ENCODE measurements at places on chromosomes 2 and 18. TPM values are rescaled to one million over a fixed set of nuclear protein-coding genes. Genes with fewer than 3 reads are reported as not detected.

Gene PTPRN
- 0.47 TPM for total RNA-seq

GRCh38 chr18:10405816-10406663 lies 48.4 kb upstream of the APCDD1 start:
- no peak for DNase-seq

Gene REG1B
- not detected for total RNA-seq

- DNase-seq, result no peak
These were observed 29.5 kb downstream of the RMC1 start for GRCh38 chr18:23532848-23533247.

DNA sequence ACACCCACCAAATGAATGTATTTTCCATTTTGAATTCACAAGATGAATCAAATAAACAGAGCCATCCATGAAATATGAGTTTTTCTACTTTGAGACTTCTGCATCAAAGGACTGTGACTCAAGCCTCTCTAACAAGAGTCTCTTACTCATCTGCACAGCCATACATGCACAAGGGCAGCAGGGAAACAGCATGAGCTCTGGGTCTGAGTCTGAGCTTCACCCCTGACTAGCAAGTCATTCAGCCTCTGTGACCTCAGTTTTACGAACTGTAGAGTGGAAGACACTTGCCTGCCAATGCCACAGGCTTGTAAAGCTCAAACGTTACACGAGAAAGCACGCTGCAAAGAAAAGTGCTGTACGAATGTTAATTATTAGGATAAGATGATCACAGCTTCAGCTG lies 42.9 kb downstream of the MREG start:
- no peak for DNase-seq

Data from glomerular endothelial cell (primary cell).